ENCODE measurements at places on chromosomes 4 and X.

DNA sequence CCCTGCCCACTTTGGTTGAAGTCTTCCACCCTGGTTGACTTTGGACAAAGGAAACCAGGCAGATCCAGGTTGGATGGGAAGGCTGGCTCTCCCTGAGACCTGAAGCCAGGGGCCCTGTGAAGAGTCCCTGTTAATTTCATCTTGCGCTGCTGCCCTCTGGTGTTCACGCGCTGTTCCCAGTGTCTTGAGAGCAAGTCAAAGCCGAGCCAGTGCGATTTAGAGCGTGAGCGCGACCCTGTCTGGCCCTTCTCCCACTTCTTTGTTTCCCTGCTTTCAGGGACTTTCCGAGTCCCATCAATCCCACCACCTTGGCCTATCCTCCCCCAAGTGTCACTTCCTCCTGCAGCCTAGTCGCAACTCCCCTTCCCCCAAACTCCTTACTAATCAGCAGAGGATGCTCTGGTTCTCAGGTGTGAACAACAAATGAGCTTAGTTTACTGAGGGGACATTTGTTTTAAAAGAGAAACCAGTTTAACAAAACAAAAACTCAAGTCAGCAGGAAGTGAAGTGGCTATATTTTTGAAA is 25.8 kb upstream of the CHRNA9 start:
- no peak for DNase-seq

DNA sequence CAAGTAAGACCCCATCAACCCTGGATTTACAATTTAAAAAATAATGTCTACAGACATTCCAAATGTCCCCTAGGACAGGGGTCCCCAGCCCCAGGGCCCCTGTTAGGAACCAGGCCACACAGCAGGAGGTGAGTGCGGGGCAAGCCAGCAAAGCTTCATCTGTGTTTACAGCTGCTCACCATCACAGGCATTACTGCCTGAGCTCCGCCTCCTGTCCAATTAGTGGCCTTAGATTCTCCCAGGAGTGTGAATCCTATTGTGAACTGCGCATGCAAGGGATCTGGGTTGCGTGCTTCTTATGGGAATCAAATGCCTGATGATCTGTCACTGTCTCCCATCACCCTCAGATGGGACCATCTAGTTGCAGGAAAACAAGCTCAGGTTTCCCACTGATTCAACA is 146.1 kb downstream of the ATP10D start:
- no peak for DNase-seq

- DNase-seq, result no peak
Observed at GRCh38 chrX:128057421-128057820, 5.2 kb upstream of the ACTRT1 start.

- no peak for DNase-seq
Observed at GRCh38 chr4:53695540-53696463, 104.5 kb upstream of the LNX1 start.

DNA sequence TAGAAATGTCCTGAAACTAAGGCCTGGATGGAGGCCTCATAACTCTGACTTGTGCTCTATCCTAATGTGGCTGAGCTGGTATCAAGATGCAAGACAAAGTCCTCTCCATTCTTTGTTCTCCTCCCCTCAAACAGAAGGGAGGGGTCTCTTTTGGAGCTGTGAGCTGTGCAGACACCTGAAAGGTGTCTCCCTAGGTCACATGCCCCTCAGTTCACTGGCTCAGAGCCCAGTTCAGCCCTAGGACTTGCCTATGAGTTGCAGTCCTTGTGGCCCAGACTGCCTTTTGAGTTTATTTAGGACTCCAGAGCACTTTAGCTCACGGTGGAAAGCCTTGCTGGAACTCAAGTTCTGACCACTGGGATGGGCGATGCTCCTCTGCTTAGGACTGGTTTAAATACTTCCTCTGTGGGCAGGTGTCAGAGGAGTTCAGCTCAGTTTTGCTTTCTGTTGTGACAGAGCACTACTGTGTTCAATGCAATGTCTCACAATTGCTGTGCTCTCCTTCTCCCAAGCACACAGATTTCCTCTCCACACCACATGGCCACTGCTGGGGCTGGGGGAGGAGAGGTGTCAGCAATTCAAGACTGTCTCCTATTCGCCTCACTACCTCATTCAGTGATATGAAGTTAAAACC is 84.8 kb upstream of the ZNF827 start:
- no peak for DNase-seq

DNA sequence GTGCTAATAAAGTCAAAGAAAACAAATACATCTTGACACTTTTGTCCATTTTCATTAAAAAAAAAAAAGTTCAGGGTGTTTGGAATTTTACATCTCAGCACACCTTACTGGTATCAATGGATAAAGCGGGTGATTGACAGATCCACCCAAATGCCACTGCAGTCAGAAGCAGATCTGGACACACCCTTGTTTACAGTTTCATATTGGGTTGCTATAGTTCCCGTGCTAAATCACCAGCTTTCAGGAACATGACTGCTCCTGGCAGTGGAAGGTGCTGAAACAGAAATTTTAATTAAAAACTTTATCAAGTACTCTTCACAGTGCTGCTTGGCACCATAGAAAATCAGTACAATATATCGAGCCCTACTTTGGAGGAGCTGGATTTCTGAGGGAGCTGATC is 116.3 kb downstream of the STOX2 start:
- DNase-seq, result no peak

- no peak for DNase-seq
Observed at GRCh38 chr4:92235731-92236130, 68.0 kb upstream of the GRID2 start.

DNA sequence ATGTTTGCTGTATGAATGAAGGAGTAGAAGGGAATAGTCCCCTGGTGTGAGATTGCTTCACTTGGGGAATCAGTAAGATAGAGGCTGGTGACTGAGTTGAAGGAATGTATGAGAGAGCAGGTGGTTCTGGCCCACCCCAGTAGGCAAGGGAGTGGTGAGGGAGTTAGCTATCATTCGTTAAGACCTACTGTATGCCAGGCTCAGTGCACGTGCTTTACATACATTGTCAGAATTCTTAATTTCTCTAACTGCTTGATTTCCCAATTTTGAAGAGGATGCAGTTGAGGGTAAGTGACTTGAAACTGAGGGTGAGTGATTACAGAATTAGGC is 700 bp downstream of the VMA21 start:
- DNase-seq, result no peak

GRCh38 chrX:108117988-108118387 is 26.4 kb downstream of the ATG4A start:
- DNase-seq, result no peak

DNA sequence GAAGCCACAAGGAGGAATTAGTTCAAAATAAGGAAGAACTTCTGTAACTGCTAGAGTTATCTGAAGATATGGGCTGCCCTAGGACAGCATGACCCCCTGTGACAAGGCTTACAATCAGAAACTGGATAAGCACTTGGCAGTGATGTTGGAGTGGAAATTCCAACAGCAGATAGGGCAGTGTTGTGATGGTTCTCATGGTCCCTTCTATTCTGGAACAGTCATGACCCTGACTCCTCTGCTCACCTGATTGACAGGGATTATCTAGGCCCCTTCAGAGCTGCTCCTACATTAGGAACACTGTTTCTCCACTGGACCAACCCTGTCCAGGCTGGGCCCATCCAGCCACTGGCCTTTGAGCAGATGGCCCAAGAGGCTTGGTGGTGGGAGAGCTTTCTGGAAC is 17.9 kb downstream of the NALF2 start:
- no peak for DNase-seq

GRCh38 chr4:168441412-168441811 is 38.9 kb downstream of the DDX60L start:
- no peak for DNase-seq

DNA sequence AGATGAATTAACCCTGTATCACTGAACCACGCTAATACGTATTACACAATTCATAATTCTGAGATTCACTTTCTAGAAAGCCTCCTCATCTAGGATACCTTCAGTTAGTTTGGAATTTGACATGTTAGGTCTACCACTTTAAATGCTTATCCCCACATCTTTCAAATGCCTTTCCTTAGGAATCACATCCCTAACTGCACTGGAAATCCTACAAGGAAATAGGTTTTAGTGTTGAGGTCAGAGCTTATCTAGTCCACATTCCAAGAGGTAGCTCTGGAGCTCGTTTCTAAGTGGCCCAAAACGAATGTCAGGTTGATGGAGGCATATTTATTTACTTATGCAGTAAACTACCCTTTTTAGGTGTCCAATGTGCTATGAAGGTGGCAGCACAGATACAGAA is 18.0 kb downstream of the PDHA1 start:
- DNase-seq, result no peak

GRCh38 chrX:73615022-73615421 is 52.0 kb downstream of the CHIC1 start:
- DNase-seq, result no peak

DNA sequence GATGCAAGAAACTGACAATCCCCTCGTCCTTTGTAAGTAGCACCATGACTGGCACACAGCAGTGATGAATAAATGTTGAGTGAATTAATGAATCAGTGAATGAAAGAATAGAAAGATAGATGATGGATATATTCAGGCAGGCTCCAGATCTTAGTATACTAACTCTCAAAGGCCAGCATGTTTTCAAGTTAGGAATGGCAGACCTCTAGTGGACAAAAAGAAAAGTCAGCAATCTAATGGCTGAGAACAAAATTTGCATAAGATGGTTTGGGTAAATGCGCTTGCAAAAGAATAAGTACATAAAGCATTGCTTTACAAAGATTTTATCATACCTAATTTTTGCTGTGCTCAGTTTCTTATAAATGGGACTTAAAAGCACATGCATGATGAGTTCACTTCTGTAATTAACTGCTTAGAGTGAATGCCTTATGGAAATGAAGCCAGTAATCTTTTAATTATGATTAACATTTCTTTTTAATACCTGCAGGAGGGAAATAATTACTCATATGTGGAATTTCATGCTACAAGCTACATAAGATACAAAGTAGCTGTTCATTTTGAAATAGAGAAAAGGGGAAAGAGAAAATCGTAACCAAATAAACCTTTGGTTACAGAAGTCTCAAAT is 126.9 kb upstream of the GPRIN3 start:
- DNase-seq, result no peak

- DNase-seq, result no peak
Observed at GRCh38 chr4:120211408-120212015, 144.9 kb upstream of the MAD2L1 start.

DNA sequence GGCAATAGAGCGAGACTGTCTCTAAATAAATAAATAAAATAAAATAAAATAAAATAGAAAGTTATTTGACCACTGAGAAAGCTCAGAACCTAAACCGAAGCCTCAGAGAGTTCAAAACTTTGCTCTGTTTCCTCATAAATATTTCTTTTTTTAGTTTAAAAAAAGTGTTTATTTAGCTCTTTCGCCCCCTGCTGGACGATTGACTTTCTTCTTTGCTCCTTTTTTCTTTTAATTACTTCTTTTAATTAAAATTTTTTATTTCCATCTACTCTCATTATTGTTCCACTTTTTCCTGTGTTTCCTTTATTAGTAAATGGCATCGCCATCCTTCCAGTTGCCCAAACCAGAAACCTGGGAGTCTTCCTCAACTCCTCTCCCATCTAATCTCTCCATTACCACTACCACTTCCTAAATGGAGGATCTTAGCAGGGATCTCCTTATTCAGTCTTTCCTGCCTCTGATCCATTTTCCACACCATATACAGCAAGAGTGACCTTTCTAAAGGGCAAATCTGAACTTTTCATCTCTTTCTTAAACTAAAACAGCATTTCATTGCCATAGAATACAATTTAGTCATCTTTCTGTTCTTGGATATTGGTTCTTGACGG is 728 bp upstream of the IL13RA2 start:
- DNase-seq, result no peak

DNA sequence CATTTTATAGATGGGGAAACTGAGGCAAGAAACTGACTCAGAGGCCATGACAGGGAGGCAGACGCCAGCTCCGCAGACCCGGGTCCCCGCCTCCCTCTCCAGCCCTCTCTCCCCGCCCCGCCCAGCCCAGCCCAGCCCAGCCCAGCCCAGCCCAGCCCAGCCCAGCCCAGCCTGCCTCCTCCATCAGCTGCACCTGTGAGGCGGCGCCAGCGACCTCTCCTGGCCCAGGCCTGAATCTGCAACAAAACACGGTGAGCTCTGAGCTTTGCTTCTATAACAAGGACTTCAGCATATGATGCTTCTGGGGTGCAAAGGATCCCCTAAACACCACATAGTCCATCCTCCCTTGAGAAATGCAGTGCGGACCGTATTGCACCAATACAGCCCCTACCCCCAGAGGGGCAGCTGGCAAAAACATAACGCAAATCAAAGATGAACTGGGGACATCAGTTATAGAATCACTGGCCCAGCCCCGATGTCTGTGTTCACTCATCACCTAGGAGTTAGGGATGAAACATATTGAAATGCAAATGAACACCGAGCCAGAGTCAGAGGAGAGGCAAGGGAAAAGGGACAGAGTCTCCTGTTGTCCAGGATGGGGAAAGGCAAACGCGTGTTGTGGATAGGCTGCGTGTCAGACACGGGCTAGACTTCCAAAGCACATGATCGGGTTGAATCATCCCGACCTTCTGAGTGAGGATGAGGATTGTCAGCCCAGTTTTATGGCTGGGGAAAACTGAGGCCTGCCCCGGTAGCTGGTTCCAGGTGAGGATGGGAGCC is 216.1 kb upstream of the PSAPL1 start:
- no peak for DNase-seq

DNA sequence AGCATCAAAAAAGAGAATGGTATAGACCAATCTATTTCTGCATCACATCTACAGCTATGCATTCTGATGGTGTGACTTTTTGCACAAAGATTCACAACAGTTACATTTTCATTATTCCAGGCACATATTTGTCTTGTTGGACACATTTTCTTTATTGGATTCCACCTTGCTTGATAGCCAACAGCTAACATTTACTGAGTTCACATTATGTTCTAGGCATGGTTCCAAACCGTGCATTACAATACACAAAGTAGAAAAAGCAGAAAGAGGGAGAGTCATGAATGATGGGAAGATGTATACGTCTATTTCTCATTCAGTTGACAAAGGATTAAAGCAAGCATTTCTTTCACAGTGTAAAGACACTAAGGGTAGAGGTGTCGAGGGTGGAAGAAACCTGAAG is 22.9 kb upstream of the CLGN start:
- DNase-seq, result no peak

All from NCI-H2171 (cell line).